Stromal cell of bone marrow (primary cell): ENCODE measurements at places on chromosomes 4 and X.

GRCh38 chr4:174553031-174553430 lies 30.7 kb upstream of the HPGD start:
- DNase-seq, result no peak

DNA sequence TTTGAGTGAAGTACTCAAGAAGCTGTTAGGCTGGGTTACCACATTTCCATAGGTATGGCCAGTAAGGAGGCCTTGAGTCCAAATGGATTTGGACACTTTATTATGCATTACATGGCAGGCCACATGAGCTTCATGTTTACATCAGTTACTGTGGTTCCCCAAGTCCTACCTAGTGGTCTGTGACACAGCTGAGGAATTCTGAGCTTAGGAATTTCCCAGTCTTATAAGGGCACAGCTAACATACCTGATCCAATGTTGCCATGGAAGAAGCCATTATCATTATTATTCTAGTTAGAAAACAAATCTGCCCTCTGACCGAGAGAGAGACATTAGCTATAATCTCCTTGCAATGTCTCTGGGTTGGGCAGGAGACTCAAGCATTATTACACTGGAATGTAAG lies 174.4 kb upstream of the NUDT10 start:
- no peak for DNase-seq

DNA sequence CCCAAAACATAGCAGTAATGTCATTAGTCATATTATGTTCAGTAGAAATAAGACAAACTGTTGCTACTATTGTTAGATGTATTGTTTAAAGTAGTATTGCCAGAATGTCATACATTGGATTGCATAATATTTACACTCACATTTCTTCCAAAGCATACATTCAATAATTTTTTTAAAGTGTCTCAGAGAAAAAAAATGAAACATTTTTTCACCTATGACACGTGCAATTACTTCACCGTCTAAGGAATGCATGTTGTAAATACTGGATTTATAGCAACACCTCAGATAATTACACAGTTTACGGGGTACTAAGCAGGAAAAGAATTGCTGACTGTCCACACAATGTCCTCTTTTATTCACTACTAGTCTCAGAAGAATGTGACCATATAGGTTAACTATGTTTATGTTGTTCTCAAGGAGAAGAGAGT lies 162.1 kb downstream of the PCDH18 start:
- DNase-seq, result no peak

GRCh38 chr4:128566693-128567092 lies 242.8 kb upstream of the JADE1 start:
- DNase-seq, result no peak

DNA sequence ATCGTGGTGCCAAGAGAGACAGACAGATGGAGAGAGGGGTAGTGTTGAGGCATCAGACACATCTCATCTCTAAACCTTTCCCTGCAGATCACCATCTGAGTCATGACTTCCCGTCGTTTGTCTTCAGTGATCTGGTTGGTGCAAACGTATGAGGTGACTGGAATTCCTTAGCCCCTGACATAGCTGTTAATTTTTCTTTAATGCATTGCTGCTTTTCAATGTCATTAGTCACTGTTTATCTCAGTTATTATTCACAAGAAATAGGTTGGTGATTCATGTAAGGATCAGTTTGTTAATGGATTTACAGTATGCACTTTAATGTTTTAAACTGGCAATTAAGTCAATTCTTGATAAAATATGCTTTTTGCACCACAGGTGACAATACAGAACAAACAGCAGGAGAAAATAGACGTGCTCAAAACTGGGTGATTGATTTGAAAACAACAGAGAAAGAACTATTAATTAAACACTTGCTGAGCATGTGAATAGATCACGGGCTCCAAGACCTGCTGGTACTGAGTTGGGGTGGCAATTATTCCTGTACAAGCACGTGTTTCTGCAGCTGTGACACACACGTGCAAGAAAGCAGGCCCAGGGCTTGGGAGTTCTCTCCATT lies 1.3 kb upstream of the TMEM154 start:
- DNase-seq, result no peak

DNA sequence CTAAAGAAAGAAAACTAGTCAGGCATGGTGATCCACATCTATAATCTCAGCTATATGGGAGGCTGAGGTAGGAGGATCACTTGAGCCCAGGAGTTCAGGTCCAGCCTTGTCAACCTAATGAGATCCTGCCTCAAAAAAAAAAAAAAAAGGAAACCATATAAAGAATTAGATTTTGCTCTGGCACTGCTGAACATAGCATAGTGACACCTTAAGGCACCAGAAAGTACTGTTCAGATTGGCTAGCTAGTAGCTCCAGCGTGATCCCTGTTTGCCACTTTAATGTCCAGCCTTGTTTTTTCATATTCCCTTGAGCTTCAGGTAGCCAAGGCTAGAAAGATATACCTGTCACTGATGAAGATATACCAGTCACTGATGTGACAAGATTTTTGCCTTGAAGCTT lies 34.1 kb downstream of the EXOC1 start:
- no peak for DNase-seq
